ENCODE measurements at places on chromosomes 4 and X.

- DNase-seq: no peak
Observed at GRCh38 chr4:155491336-155492120, 114.8 kb upstream of the MAP9 start.

- no peak for DNase-seq
Observed at GRCh38 chr4:109183931-109184490, 118.4 kb downstream of the COL25A1 start.

DNA sequence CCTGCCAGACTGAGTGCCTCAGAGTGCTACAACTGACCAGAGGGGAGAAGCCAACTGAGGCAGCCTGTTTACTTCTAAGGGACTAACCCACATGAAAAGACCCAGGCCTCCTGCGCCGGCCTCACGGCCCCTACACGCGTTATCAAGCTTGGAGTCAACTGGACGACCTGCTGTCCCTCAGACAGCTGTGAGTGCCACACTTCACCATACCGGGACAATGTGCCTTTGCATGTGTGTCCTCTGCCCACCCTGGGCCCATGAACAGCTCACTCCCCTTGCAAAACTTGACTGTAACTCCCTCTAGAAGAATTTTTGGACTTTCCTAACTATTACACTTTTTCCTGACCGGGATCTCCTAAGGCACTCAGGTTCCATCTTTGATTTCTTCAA is 1.8 kb downstream of the NOP14 start:
- DNase-seq: no peak

- DNase-seq: no peak
Observed at GRCh38 chr4:138572007-138572406, 329.9 kb upstream of the SLC7A11 start.

DNA sequence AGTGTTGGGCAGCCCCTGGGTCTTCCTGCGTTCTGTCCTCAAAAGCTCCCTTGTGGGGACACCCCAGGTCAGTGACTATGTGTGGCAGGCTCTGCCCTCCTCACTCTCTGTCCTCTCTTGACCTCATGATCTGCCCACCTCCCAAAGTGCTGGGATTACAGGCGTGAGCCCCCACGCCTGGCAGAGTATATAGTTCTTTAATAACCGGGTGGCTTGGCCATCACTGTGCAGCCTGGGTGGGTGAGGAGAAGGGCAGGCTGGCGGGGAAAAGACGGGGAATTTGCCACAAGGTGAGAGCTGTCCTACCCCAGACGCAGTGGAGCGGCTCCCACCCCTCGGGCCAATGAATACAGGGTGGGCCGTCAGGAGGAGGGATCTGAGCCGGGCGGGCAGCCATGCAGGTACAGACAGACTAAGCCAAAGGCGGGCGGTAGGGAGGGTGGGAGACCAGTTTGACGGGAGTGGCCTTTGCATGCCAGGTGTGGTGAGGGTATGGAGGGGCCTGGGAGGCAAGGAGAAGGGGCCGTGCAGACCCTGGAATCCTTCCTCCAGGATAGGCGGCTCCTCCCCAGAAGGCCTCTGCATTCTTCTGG is 2.5 kb downstream of the SH3BP2 start:
- no peak for DNase-seq

DNA sequence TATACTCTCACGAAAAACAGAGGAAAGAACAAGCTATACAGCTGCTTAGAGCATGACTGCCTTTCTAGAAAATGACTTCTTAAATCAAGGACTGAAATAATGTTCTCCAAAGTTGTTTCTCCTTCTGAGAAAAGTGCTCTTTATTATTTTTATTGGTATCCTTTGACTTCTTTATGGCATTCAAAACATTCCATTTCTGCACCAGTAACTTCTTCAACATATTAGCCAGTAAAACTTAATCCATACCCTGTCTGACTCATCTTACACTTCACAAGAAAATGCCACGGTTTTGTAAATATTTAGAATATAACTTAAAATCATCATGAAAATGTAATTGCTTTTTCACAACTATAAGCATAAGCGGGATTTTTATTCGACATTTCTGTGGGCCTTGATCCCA is 180.4 kb downstream of the NR3C2 start:
- DNase-seq: no peak
